ENCODE measurements at places on chromosomes 13 and 19.

DNA sequence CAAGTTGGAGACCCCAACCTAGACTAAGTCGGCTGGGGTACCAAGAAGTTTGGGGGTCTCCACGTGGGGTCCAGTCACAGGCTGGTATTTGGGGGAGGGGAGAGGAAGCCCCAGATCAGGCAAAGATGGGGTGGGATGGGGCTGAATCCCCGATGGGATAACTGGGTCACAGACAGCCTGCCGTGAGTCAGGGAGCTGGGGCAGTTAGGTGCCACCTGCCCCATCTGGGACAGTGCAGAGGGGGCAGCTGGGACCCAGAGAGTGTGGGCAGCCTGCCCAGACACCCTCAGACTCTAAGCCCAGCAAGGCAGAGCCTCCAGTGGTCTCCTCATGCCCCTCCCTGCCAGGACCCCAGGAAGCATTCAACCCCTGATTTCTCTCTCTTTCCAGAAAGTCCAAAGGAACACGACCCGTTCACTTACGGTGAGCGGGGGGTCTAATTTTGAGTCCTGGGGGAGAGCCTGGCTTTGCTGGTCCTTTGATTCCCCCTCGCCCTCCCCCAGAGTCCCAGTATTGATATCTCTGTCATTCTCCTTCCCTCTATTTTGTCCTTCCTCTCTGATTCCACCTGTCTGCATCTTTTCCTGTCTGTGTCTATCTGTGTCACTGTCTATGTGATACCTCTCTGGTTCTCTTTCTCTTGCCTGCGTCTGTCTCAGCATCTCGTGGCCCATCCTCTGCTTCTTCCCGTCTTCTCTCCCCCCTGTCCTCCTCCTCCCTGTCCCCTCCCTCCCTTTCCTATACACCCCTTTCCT lies 1.8 kb downstream of the FXYD1 start:
- H3K4me1 ChIP-seq: peaks cover 45% of the 10 kb centered on the region
- peak overlapping the region; percentile 19 for H3K27ac ChIP-seq
- H3K36me3 ChIP-seq: no peaks in the 10 kb centered on the region
- no peaks in the 10 kb centered on the region for H3K27me3 ChIP-seq
- no peak overlapping the region for H3K4me3 ChIP-seq
- no peak for DNase-seq

DNA sequence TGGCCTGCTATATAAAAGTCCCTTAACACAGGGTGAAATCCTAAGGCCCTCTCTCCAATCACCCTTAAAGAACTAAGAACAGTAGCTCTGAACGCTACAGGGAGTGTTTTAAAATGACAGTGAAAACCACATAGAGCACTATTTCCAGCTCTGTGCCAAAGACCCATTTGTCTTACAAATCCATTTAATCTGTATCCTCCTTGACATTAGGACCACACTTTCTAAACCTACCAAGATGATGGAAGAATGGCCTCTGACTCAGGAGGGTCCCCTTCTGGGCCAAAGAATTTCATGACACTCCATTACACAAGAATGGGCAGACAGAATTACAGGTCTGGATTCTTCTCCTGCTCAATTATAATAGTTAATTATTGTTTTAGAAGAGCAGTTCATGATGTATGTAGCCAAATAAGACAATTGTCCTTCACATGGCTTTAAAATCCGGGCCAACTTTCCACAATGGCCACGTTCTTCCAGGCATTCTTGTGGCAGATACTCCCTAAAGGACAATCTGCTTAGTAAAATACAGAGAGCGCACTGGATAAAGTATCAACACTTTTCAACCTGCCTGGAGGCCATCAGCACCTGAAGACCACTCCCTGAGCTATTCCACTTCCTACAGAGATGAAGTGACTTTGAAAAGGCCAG lies 61.0 kb downstream of the STK24 start:
- H3K4me3 ChIP-seq: no peak overlapping the region
- peak overlapping the region; percentile 27 for H3K27ac ChIP-seq
- peaks cover 97% of the 10 kb centered on the region for H3K4me1 ChIP-seq
- H3K27me3 ChIP-seq: no peaks in the 10 kb centered on the region
- peaks cover 34% of the 10 kb centered on the region for H3K36me3 ChIP-seq

DNA sequence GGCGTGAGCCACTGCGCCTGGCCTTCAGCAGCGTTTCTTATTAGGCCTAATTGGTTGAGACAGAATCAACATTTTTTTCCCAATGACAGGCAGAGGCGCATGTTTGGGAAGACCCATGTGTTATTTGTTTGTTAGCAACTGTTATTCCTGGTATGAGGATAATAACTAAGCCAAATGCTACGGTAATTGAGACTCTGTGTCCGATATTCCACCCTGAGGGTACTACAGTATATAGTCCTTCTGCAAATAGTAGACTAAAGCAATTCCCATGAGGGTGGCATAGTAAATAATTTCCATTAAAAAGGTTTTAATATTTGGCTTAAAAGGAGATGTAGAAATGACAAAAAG lies 18.4 kb upstream of the CCL25 start:
- no peak overlapping the region for H3K27ac ChIP-seq
- DNase-seq: no peak
- H3K4me1 ChIP-seq: no peaks in the 10 kb centered on the region
- peaks cover 8% of the 10 kb centered on the region for H3K27me3 ChIP-seq
- H3K36me3 ChIP-seq: no peaks in the 10 kb centered on the region

- no peaks in the 10 kb centered on the region for H3K36me3 ChIP-seq
- H3K4me1 ChIP-seq: no peaks in the 10 kb centered on the region
- no peak overlapping the region for H3K4me3 ChIP-seq
- no peak for DNase-seq
Observed at GRCh38 chr13:60753641-60754040, 356.6 kb downstream of the TDRD3 start.

DNA sequence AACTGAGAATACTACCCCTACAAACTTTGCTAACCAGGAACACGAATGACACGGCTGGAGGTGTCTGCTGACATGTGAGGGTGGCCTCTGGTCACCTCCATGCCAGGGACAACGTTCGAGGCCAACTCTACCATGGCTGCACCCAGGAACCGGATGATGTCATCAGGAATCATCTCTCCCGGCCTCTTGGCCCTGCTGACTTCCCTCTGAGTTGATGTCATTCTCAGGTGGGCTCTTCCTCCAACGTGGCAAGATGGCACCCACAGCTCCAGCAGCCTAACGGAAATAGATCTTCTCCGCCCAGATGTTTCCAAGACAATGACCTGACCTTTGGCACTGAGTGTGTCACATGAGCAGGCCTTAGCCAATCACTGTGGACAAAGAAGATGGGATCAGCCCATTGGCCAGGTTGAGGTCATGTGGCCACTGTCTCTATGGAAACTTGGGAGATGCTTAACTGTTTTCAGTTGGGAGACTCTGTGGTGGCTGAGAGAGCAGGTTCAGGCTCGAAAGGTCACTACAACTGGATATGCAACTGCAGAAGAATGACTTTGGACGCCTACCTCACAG lies 15.0 kb downstream of the MBD3L2B start:
- H3K27ac ChIP-seq: no peak overlapping the region
- H3K4me3 ChIP-seq: no peak overlapping the region
- H3K27me3 ChIP-seq: peaks cover 7% of the 10 kb centered on the region
- H3K36me3 ChIP-seq: no peaks in the 10 kb centered on the region
- no peak for DNase-seq
- peaks cover 2% of the 10 kb centered on the region for H3K4me1 ChIP-seq

DNA sequence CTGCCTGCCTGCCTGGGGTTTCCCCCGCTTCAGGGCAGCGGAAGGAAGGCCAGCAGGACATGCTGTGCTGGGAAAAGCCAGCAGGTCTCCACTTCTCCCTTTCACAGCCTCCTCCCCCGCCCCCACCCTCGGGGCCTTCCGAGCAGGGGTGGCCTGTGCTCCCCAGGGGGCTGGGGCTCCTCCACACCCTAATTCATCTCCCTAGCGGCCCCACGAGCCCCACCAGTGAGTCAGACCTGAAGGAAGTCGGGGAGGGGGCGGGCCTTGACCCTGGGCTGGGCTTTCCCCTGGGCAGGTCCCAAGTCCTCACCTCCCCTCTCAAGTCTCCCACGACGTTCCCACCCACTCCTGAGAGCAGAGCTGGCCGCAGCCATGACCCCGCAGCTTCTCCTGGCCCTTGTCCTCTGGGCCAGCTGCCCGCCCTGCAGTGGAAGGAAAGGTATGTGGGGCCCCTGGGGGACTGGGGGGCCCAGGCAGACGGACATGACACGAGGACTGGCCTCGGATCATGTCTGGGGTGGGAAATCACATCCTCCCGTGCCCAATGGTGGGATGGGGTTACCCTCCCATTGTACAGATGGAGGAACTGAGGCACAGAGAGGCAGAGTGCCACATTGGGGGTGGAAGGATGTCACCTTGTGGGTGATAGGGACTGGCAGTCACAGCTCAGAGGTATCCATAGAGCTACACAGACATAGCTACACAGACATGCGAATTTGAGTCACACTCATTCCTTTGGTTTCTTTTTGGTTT lies at the start of gene EBI3:
Gene EBI3, plus strand, starts transcription at position 345 of the 753 bp plus-strand sequence. Its CDS starts 28 bp downstream, at position 373.
- H3K27ac ChIP-seq: no peak within 1 kb of the TSS
- H3K27me3 ChIP-seq: no peaks in the 10 kb centered on the region
- peaks cover 20% of the 10 kb centered on the region for H3K36me3 ChIP-seq
- peak; percentile 88 for DNase-seq
- no peak within 1 kb of the TSS for H3K4me3 ChIP-seq
- peaks cover 24% of the 10 kb centered on the region for H3K4me1 ChIP-seq

DNA sequence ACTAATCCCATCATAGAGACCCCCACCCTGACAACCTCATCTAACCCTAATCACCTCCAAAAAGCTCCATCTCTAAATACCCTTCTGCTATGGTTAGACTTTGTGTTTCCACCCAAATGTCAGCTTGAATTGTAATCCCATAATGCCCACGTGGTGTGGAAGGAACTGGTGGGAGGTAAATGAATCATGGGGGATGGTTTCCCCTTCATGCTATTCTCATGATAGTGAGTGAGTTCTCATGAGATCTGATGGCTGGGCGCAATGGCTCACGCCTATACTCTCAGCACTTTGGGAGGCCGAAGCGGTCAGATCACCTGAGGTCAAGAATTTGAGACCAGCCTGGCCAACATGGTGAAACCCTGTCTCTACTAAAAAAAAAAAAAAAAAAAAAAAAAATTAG lies 2.6 kb downstream of the VMAC start:
- DNase-seq: no peak
- peaks cover 25% of the 10 kb centered on the region for H3K4me1 ChIP-seq
- no peaks in the 10 kb centered on the region for H3K27me3 ChIP-seq
- peak overlapping the region; percentile 2 for H3K4me3 ChIP-seq
- H3K36me3 ChIP-seq: peaks cover 27% of the 10 kb centered on the region

- H3K4me3 ChIP-seq: peak overlapping the region; percentile 78
- H3K27me3 ChIP-seq: peaks cover 32% of the 10 kb centered on the region
- peak overlapping the region; percentile 63 for H3K27ac ChIP-seq
Observed at GRCh38 chr19:42386974-42387707, 3.0 kb downstream of the CNFN start.

GRCh38 chr13:71624653-71625600 lies 242.1 kb downstream of the DACH1 start:
- no peak overlapping the region for H3K4me3 ChIP-seq
- no peaks in the 10 kb centered on the region for H3K4me1 ChIP-seq
- no peak overlapping the region for H3K27ac ChIP-seq
- no peaks in the 10 kb centered on the region for H3K36me3 ChIP-seq
- H3K27me3 ChIP-seq: no peaks in the 10 kb centered on the region

DNA sequence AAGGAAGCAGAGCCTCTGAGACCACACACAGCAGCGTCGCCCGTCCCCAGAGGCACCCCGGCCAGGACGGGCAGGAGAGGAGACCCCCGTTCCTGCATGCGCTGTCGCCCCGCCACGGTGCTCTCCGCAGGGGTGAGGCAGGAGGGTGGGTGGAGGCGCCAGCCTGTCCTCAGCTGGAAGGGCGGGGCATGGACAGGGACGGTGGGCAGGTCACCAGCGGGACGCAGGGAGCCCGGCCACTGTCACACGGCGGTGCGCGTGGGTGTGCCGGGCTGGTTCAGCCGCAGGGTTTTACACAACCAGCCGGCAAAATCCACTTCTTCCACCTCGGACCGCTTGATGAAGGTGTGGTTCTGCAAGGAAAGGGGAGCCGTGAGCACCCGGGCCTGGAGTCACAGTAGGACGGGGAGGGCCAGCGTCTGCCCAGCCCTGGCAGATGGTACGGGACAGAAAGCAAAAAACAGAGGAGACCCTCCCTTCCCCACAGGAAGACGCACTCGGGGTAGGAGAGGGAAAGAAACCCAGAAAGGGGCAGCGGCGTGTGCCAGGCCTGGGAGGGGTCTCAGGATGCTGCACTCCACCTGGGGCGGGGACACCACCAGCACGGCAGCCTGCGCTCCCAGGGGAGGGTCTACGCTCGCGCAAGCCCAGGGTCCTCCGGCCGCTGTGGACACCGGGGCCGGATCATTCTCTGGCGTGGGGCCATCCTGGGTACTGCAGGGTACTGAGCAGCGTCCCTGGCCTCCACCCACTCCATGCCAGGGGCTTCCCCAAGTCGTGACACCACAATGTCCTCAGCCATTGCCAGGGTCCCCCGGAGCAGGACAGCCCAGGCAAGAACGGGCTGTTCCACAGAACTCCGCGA lies 23.9 kb upstream of the ZBTB7A start:
- H3K4me1 ChIP-seq: peaks cover 10% of the 10 kb centered on the region
- peaks cover 28% of the 10 kb centered on the region for H3K36me3 ChIP-seq
- no peak overlapping the region for H3K4me3 ChIP-seq
- H3K27ac ChIP-seq: no peak overlapping the region

- peak; percentile 59 for DNase-seq
- peak overlapping the region; percentile 97 for H3K4me3 ChIP-seq
- peaks cover 81% of the 10 kb centered on the region for H3K4me1 ChIP-seq
- peak overlapping the region; percentile 97 for H3K27ac ChIP-seq
Observed at GRCh38 chr19:58559275-58560006, 1.0 kb upstream of the UBE2M start.

DNA sequence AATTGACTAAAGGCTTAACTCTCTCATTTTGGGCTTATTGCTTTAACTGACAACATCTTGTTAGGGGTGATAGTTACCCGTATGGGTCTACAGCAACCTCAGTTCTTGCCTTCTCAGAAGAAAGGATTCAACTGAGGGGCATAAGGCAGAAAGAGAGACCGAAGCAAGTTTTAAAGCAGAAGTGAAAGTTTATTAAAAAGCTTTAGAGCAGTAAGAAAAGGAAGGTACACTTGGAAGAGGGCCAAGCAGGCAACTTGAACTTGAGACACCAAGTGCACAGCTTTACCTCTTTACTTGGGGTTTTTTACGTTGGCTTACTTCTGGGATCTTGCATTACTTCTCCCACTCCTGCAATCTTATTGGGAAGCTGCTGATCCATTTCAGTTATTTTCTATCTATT lies 246.9 kb upstream of the PRR20A start:
- no peaks in the 10 kb centered on the region for H3K27me3 ChIP-seq
- no peak for DNase-seq
- no peak overlapping the region for H3K27ac ChIP-seq
- H3K36me3 ChIP-seq: no peaks in the 10 kb centered on the region
- H3K4me1 ChIP-seq: no peaks in the 10 kb centered on the region

GRCh38 chr19:44575116-44575700 lies 38.2 kb upstream of the IGSF23 start:
- H3K36me3 ChIP-seq: no peaks in the 10 kb centered on the region
- H3K4me3 ChIP-seq: no peak overlapping the region
- no peak overlapping the region for H3K27ac ChIP-seq
- H3K27me3 ChIP-seq: peaks cover 7% of the 10 kb centered on the region
- no peaks in the 10 kb centered on the region for H3K4me1 ChIP-seq
- DNase-seq: no peak

Data from activated B cell treated with CpG ODN at 0.5 μM for 24 hours (primary cell).